Stimulated activated CD4-positive, alpha-beta T cell treated with anti-CD3 and anti-CD28 coated beads, Interleukin-1b, Interleukin-23, amount 100 ng/mL, for 1 hour (primary cell): ENCODE measurements at places on chromosomes 7 and 10.

DNA sequence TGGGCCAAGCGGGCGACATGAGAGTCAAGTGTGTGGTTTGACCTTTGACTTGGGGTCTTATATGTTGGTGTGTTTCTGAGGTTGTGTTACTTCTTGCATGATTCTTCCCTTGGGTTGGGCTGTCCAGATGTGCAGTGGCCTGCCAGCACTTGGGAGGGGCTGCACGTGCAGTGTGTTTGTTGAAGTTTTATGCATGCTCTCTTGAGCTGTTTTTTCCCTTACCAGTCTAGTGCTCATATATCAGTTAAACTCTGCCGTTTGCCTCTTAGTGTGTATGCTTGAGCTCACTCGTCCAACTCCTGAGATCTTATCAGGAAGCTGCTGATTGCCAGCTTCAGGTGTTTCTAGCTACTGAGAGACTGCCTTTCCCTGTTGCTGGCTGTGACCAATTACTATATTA is 23.1 kb downstream of the SP4 start:
- no peak for DNase-seq

DNA sequence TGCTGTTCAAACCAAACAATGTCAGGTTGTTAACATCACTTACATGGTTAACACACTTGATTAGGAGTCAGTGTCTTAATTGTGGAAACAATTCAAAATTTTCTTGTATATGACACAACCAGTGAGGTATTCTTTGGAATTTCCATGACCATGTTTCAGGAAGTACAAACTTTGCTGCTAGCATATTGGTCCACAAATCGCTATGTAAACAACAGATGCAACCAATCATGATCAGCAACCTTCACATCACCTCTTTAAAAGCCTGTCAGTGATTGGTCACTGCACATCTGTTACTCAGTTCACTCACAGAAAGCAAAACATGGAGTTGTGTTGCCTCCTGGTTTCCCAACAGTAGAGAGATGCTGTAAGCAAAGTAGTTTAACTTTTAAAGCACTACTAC is 108.9 kb upstream of the FAM3C start:
- DNase-seq, result no peak

GRCh38 chr10:74936577-74937265 is 110.3 kb downstream of the KAT6B start:
- DNase-seq, result no peak

DNA sequence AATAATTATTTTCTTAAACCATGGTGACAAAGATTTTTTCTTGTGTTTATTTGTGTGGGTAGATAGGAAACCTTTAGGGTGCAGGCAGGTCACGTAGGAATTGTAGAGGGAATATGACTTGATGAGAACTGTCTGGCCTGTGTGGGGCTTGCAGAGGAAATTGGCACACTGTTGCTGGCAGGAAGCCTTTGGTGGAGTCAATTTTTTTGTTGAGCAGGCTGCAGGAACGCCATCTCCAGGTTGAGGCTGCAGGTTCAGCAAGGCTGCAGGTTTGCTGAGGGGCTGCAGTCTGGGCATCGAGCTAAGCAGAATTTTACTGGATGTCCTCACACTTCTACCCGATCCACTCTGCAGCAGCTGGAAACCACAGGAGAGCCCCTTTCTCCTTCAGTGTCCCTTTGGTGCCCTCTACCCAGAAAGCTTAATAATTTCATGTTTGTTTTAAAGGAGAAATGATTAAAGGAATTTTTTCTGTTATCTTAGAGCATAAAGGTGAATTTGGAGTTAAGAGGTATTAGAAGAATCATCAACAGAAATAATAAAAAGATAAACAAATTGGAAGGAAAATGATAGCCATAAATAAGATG is 37.0 kb downstream of the TBC1D12 start:
- no peak for DNase-seq

DNA sequence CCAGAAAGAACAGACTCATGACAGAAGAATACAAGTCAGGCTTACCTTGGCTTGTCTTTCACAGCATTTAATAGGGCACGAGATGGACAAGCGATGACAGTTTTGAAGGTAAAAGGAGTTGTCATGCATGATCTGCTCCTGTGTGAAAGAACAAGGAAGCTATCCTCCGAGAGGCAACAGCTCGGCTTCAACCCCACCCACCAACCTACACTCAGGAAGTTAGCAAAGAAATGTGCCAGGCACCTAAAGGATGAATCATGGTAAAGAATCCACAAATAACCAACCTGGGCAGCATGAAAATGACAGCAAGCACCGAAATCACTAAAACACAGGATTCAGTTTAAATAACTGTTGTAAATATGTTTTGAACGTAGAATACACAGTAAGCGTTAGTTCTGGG is 700.2 kb downstream of the TYW1 start:
- DNase-seq, result no peak

DNA sequence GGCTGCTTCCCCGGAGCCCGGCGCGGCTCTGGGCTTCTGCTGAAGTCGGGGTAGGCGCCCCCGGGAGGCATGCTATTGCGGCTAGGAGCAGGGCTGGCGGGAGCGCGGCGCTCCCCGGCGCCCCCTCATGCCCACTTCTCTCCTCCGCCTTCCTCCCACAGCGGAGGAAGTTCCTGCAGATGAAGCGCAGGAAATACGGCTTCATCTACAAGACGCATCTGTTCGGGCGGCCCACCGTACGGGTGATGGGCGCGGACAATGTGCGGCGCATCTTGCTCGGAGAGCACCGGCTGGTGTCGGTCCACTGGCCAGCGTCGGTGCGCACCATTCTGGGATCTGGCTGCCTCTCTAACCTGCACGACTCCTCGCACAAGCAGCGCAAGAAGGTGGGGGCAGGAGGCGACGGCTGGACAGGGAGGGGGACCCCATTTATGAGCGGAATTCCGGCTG is 479 bp downstream of the CYP26A1 start:
- no peak for DNase-seq

GRCh38 chr7:94556028-94556427 is 46.4 kb downstream of the CASD1 start:
- DNase-seq, result no peak

DNA sequence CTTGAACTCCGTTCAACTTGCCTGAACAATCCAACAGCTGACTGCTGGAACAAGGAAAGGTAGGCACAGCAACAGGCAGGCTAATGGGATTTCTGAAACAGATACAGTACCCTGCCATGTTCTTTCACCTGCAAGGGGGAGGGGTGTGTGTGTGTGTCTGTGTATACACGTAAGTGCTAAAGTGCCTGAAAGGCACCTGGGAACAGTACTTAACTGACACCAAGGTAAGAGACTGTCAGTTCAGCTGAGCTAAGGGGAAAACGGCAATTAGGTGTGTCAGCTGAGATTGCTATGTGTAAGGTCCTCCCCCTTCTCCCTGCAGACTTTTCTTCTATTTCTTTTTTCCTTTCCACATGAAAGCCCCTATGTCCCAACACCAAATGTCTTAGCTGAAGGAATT is 27.0 kb downstream of the NAMPT start:
- DNase-seq, result no peak

DNA sequence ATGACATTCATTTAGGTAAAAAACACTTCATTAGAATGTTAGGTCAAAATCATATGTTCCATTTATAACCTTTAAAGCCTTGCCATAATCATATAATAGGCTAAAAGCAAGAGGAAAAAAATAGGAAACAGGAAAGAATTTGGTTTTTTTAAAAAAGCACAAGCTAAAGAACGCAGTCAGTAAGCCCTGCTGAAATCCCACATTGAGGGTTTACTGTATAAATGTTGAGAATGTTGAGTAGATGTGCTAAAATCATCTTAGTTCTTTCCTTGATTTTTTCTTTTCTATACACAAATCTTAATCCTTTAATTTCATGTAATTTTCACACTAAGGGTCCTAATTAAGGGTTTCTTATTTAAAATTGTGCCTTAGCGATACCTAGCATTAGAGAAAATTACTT is 133.0 kb downstream of the TSPAN12 start:
- DNase-seq, result no peak

- DNase-seq, result no peak
Observed at GRCh38 chr7:16463520-16463919, 2.0 kb downstream of the SOSTDC1 start.

- no peak for DNase-seq
Observed at GRCh38 chr7:98276241-98276761, 5.2 kb upstream of the BRI3 start.

DNA sequence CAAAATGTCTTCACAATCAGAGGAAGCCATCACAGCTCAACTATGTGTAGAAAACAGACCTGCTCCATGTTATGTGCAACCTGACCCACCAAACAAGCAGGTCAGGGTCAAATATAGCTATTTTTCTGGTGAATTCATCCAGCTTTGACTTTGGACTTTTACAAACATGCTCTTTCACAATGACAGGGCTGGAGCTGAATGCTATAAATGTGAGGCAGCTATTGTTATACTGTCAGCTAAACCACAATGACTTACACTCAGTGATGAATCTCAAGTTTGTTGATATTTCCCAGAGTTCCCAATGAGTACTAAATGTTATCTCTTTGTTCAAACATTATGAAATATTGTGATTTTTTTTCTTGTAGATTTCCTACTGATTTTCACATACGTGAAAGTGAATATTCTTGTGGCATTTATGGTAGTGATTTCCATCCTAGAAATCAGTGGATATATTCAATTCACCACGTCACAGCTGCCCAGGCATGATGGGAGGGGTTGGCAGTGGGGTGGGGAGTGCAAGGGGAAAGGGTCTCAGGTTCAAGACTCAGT is 2.5 kb upstream of the ITIH2 start:
- DNase-seq, result no peak

- DNase-seq, result no peak
Observed at GRCh38 chr10:130725474-130725970, 586.0 kb downstream of the TCERG1L start.

DNA sequence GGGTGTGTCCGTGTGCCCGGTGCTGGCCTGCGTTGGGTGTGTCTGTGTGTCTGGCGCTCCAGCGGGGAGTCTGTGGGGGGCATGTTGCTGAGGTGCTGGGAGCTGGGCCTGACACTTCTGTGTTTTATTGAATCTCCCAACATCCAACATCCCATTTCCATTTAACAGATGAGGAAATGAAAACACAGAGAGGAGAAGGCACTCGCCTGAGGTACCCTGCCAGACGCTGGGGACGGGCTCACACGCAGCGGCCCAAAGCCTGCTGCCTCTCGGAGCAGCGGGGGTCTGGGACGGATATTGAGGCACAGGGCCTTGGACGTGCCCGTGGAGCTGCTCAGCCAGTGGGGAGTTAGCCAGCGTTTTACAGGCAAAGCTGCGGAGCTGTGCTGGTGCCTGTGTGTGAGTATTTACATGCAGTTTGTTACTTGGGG is 133.9 kb downstream of the DNAJB6 start:
- no peak for DNase-seq
